CD4-positive, alpha-beta T cell treated with Interleukin-1 beta for 1 hour (primary cell): ENCODE measurements at places on chromosomes 7 and 10.

GRCh38 chr7:36204929-36205635, 52.0 kb downstream of the EEPD1 start:
- DNase-seq: no peak

DNA sequence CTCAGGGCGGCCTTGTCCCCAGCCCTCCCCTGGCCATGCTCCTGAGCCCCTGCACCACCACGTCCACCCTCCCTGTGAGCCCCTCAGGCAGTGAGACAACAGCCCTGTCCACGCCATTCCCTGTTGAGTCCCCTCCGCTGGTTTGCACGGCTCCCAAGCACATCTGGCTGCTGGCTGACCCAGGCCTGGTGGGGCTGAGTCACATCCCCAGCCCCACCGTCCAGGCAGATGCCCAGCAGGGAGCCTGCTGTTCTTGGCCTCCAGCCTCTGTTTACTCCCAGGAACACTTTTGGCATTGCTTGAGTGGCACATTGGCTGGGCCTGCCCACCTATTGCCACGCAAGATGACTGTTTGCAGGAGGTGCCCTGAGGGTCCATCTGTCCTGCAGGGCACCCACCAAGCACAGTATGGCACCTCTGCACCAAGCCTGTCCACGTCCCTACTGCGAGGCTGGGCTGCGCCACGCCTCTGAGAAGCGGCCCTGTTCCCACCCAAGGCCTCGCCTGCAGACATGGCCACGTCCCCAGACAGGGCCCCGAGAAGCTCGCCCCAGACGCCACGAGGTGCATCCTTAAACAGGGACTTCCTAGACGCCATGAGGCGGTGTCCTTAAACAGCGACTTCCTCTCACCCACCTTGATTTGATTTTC, 48.4 kb upstream of the INPP5A start:
- no peak for DNase-seq

GRCh38 chr10:70502406-70502805, 23.8 kb downstream of the PALD1 start:
- no peak for DNase-seq

DNA sequence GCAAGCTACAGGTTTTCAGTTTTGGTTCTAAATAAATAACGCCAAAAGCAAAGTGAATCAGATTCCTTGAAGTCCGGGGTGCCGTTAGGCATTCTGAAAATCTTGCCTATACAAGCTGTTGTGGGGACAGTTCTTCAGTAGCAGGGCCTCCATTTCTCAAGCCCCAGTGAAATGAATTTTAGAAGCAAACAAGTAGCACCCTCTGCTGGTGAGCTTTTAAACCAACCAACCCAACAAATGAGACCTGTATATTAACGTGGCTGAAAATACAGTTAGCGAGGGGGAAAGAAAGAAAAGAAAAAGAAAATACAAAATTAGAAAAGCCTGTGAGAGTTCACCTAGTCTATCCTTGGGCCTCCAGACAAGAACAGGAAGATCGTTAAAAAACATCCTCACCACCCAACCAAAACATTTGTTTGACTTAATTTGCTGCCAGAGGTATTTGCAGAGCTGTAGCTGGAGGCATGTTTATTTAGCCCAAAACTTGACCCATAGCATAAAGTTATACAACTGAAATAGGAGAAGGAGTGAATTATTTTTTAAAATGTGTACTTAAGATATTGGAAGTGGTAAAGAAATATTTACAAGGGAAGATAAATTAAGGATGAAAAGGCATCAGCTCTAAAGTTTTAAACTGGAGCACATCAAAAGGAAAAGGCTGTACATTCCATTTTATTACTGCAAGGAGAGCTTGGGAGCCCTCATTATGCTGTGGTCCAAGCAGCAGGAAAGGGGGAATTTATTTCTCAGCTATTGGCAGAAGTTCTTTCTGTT, 98.9 kb downstream of the DYNC1I1 start:
- DNase-seq: no peak

GRCh38 chr10:36624551-36625100, 500.8 kb upstream of the ANKRD30A start:
- DNase-seq: no peak

GRCh38 chr10:86792461-86793167, 36.2 kb downstream of the BMPR1A start:
- DNase-seq: no peak

- DNase-seq: no peak
Measured at GRCh38 chr10:128896116-128896795, 570.8 kb upstream of the MGMT start.

GRCh38 chr7:6562106-6562505, 10.8 kb upstream of the GRID2IP start:
- DNase-seq: no peak

GRCh38 chr10:91629715-91630549, 2.9 kb downstream of the PPP1R3C start:
- no peak for DNase-seq

GRCh38 chr7:78224923-78225322, 426.4 kb downstream of the PHTF2 start:
- DNase-seq: no peak

DNA sequence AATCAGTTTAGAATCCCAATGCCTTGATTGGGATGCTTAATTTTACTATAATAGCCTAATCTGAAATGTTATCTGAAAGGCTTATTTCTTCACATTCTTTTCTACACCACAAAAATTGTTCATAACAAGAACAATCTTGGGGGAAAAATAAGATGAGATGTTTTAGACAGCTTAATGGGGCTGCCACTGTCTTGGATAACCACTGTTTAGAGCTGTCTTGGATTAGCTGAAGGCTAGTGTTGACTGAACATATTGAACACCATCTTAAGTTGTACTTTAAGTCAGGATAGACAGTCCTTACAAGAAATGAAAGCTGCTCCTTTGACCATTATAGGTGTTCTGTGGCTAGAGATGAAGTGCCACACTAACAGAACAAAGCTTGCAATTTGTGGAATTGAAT, 501.3 kb downstream of the GFRA1 start:
- no peak for DNase-seq

GRCh38 chr10:95518455-95519452, 42.4 kb downstream of the SORBS1 start:
- DNase-seq: no peak

- no peak for DNase-seq
Measured at GRCh38 chr7:158028971-158029370, 558.7 kb downstream of the PTPRN2 start.

DNA sequence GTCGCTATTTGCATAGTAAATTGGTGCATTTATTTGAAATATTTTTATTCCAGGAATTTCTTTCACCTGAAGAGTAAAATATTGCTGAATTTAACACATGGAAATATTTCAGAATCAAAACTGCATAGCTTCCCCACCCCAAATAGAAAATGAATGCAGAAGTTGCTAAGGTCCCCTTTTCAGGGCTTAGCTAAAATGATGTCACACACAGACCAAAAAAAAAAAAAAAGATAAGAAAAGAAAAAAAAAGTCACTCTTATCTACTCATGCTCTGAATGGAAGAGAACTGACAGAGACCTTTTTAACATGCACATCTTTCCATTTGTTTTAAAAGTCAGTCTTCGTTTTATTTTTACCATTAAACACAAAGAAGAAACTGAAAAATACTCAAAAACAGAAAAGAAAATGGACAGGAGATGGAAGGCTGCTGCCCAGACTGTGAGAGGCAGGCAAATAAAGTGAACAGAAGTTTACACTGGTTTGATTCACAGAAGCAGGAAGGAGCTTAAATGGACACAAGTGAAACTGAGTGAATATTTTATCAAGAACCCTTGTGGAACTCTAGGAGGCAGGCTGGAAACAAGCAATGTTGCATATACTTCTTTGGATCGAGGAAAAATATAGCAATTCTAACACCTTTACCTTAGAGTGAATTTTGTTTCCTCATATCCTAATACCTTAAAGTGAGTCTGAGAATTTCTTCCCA, 32.0 kb downstream of the PSMC2 start:
- DNase-seq: no peak

- no peak for DNase-seq
Measured at GRCh38 chr10:64507651-64508028, 986.4 kb downstream of the REEP3 start.

DNA sequence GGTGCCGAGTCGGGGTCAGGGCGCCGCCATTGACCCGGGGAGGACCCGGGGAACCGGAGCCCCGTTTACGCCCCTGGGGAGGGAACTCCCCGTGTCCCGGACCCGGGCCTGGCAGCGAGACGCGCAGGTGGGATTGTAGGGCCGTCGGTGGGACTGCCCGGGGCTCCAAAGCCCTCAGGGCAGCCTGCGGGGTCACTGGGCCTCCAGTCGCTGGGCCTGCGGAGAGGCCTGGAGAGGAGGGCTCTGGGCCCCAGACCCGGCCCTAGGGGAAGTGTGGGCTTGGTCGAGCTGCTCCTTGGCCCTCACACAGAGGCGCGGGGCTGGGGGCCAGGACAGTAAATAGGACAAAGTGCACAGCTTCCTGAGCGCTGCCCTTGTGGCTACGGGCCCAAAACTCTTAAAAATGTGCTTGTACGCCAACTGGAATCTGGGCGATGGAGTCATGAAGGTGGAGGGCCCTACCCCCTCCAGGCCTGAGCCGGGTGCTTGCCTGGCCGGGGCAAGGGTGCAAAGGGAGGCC, 657 bp downstream of the ECHDC3 start:
- no peak for DNase-seq

DNA sequence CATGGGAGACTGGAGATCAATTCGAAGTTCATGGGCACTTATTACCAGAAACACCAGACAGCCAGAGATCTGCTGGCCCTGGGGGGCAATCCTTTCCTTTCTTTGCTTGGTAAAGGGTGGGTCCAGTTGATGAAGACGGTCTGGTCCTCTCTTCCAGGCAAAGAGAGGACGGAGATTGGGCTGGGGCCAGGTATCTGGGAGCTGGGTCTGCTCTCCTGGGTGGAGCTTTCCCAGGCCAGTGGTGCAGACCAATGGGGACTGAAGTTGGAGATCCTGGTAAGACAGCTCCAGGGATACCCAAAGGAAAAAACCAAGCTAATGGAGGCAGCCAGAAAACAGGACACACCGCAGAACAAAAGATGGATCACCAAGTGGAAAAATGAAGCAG, 18.3 kb downstream of the NOD1 start:
- DNase-seq: no peak

DNA sequence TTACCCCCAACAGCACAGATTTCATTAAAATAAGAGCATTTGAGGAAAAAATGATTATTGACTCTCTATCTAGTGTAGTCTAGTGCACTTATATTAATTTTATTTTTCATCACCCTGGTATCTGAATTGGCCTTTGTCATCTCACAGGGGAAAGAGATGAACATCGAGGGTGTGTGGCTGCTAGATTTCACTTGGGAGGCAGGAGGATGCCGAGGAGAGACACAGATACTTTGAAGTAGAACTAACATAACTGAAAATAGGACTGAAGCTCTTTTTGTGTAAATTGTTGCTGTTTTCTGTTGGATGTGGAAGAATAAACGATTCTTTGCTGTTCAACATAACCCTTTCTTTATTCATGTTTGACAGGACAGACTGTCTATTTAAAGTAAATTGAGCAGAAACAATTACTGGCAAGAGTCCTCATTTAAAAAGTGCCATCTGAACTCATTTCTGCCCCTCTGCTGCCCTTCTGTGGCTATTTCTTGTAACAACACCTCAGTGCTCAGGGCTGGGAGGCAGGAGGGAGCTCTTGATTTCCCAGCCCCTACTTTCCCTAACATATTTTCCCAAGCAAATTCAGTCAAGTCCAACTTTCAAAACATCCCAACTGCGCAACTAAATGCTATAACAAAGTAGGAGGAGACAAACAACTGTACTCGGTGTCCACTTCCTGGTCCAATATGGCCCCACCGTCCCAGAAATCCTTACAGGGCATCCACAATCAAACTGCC, 15.6 kb downstream of the LYZL1 start:
- no peak for DNase-seq

GRCh38 chr10:27446091-27446918, 57.8 kb upstream of the RAB18 start:
- no peak for DNase-seq

- no peak for DNase-seq
Measured at GRCh38 chr10:100485366-100485765, 22.6 kb downstream of the WNT8B start.

- no peak for DNase-seq
Measured at GRCh38 chr10:10576937-10577336, 440.7 kb upstream of the CELF2 start.

- no peak for DNase-seq
Measured at GRCh38 chr7:159207393-159207792, 62.7 kb upstream of the VIPR2 start.

DNA sequence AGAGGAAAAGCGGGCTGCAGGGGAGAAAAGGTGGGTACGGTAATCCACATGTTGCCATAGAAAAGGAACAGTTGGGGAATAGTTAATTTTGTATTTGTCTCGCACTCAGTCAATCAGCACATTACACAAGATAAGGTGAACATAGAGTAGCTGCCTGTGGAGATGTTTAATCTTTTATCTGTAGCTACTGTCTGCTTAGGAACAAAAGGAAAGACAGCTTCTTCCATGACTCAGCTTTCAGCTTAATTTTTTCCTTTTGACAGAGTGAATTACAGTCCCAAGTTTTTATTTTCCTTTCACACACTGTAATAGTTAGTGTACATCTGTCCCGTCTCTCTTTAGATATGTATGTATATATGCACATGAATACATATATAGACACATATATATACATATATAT, 39.3 kb upstream of the PODXL start:
- no peak for DNase-seq

DNA sequence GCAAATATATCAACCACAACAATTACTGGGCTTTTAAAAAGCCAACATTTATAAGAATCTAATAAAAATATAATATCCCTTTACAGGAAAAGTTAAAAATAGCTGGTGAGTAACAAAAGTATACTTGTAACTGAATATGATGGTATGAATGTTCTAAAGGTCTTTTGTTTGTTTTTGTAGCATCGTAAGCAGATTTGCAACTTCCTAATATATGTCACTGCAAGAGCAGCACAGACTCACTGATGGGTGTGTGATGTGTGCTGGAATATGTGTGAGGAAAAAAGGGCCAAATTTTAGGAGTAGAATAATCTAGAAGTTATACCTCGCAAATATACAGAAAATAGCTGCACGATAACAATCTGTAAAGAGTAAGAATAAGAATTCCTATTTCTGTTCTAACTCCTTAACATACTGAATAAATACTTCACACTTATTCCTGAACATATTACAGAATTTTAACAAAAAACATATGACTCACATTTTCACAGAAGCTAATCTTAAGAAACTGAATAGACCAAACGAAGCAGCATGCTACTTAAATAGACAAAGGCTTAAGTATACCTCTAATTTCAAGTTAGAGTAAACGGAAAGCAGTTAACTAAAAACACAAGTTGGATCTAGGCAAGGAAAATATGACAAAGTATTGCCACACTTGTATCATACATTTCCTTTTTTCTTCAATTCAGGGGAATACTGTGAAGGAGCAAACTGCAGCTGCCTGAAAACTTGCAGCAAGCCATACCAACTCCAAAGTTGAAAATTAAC, 9.6 kb downstream of the ETV1 start:
- DNase-seq: no peak

DNA sequence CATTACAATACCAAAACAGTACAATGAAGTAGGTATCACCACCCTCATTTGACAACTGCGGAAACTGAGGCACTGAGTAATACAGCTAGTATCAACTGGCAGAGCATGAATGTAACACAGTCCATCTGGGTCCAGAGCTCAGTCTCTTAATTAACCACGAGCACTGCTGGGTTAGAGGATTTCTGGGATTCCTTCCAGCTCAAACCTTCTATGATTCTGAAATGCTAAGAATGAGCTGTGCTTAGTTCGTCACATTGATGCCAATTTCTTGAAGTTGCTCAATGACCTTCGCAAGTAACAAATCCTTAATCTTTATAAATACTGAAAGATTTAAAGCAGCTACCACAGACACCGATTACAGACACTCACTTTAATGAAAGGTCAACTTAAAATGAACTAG, 62.5 kb downstream of the SGMS1 start:
- DNase-seq: no peak
